ENCODE measurements at places on chromosomes 11 and 22.

DNA sequence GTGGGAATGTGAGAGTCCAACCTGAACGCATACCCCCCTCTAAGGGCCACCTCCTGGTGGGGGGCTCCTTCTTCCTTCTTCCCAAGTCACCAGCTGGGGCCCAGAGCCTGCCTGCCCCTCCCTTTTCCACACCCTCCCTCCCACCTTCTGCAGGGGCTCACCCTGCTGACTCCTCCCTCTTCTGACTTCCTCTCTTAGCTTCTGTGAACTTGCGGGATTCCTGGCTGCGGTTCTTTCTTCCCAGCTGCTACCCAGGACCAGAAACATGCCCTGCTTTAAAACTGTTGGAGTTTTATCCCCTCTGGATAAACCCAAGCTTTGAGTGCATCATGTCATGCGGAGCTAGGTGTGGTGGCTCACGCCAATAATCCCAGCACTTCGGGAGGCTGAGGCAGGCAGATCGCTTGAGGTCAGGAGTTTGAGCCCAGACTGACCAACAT lies 10.2 kb downstream of the LRRC74B start:
- no peak for DNase-seq

GRCh38 chr22:50177537-50178470 lies 7.3 kb downstream of the PANX2 start:
- DNase-seq: peak; percentile 58

- no peak for DNase-seq
Observed at GRCh38 chr11:28713850-28714249, 605.7 kb downstream of the METTL15 start.

DNA sequence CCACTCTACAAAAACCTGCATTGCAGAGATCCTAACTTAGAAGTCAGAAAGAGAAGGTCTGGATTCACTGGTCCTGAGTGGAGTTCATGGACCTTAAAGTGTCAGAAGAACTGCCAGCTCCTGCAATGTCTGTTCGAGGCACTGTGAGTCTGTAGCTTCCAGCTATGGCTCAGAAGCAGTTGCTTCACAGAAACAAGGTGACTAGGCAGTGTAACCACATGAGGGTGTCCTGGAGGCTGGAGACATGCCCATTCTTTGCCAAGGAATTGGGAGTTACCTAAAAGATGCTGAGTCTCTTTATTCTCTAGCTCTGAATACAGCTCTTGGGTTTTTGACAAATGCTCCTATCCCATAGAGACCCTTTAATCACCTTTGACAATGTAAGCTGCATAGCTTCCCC lies 130.5 kb downstream of the SPON1 start:
- DNase-seq: no peak

- no peak for DNase-seq
Observed at GRCh38 chr22:37314315-37315074, 32.2 kb downstream of the CYTH4 start.

DNA sequence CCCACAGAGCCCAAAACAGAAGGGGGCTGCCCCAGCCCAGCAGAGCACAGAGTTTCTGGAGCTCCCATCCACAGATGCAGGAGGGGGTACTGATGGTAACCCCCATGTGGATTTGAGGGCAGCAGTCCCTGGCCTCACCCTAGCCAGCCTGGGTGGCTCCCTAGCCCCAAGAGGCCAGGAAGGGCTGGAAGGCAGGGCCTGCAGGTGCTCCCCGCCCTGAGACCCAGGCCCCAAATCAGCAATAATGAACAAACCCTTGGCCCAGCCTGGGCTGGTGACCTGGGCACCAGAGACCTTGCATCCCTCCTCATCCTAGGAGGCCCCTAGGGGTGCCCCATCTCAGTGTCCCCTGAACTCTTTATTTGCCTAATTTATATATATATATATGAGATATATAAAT lies 61.6 kb downstream of the MORC2 start:
- DNase-seq: no peak

- no peak for DNase-seq
Observed at GRCh38 chr11:64987998-64988854, 8.5 kb downstream of the BATF2 start.

GRCh38 chr11:30488304-30488998 lies 97.7 kb downstream of the MPPED2 start:
- DNase-seq: no peak

GRCh38 chr11:2462986-2463765 lies 18.4 kb downstream of the KCNQ1 start:
- peak; percentile 49 for DNase-seq

GRCh38 chr11:48049036-48049435 lies 68.7 kb downstream of the PTPRJ start:
- no peak for DNase-seq
